ENCODE measurements at places on chromosomes 7 and 10. TPM values are rescaled to one million over a fixed set of nuclear protein-coding genes. Genes with fewer than 3 reads are reported as not detected.

DNA sequence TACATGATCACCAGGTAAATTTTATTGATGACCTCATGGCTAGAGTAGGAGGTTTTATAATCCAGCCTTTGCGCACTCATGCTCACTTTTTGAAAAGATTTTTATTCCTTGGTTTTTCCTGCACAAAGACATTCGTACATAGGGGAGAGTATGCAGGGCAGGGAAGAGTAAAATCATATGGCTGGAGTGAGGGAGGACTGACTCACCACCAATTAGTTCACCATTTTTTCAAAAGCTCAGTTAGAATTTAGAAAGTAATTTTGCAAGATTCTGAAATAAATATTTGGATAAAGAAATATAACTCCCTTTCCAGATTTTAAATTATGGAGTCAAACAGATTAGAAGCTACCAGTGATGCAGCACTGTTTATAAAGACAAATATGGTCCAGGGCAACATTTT, 111.9 kb downstream of the SEMA3D start:
- no peak for DNase-seq

- DNase-seq: no peak
Measured at GRCh38 chr7:16135658-16136057, 285.7 kb downstream of the CRPPA start.

DNA sequence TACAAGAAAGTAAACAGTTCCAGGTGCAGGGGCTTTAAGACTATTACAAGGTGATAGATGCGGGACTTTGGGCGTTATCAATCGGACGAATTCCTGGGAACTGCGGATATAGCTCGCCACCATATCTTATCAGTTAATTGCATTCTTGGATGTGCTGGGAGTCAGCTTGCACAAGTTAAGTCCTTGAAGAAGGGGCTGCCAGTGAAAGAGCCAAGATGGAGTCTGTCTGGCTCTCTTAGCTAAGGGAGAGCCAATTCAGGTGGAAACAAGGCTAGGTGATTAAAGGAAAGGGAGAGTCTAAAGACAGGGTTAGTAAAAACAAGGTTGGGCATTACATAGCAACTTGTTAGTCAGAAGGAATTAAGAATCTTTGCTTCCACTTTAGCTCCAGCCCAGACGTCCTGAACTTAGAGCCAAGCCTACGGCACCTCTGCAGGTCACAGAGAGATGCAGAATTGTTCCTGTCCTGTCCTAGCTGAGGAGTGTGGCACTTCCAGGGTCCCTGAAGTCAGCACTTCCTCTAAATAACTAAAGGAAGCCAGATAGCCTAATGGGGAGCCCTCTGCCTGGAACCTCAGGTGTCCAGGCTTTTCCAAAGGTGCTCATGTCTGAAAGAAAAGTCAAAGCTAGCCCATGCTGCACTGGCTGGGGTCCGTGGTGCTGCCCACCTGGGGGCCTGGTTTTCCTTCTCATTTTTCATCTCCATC, 17.3 kb downstream of the ZC3HAV1 start:
- DNase-seq: no peak

DNA sequence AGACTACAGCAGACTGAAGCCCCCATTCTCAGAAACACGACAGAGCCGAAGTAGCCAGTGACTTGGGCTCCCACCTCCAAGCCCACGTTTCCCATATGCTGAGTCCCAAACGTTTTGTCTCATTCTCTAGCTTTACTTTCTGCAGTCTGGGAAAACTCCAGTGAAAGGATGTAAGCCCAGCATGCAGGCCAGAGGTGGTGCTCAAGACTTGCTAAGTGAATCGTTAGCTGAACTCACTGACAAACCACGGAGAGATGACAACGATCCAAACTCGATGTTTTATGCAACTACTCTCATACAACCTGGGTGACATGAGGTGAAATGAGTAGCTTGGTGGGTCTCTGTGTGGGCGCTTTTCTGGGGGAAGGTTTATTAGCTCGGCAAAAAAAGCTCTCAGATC, 731.8 kb downstream of the SUGCT start:
- DNase-seq: no peak

ARL4A gene
- total RNA-seq: 16.0 TPM

DNA sequence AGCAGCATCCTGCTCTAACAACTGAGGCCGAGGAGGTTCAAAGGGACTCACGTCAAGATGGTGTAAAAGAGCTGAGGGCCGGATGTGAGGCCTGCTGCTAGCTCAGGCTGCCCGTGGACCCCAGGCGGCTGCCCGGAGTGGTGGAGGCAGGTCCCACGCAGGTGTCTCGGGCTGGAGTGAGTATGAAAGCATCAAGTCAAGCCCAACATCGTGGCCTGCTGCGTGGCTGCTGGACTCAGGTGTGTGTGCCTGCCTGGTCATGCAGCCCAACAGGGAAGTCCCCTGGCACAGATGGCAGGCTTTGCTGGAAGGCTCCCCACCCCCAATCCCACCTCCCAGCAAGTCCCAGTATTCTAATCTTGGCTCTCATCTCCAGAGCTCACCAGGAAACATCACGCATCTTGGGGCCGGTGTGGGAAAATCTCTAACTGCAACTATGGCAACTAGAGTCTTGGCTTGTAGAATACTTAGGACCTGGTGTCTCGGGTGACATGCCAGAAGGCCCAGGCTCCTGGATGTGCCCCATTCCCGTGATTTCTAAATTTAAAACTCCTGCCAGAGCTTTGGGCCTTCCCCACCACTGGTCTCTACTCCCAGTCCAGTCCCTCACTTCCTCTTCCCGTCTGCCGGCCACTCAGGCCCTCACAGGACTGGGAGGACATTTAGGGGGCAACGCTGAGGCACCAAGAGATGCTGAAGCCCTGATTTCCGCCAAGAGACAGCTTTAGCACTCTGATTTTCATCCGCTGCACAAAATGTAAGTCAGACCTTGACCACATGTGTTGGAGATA, 85.9 kb downstream of the PRKAG2 start:
- no peak for DNase-seq

DNA sequence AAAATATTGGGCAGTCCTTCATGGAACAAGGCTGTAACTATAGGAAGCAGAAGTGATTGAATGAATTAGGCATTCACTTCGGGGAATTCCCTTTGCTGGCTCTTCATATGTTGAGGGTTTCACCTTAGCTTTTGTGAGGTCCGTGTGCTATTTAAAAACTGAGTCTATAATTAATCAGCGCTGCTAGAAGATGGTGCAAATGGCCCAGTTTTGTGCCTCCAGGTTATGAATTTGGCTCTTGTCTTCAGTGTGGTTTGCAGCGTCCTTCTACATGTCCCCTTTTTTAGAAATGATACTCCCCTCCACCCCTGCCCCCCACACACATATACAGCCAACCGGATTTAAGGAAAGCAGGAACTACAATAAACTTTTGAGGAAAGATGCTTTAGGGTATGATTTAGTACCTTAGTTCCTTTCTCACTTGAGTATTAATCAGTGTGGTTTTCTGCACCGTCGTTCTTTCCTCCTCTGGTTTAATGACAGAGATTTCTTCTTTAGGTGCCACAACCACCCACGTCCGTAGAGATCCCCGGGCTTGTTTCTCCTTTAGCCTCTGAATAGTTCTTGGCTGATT, 110.6 kb upstream of the SAMD8 start:
- no peak for DNase-seq

GRCh38 chr7:41117431-41117830, 585.5 kb downstream of the INHBA start:
- DNase-seq: no peak
